ENCODE measurements at places on chromosomes 2 and 18.

GRCh38 chr2:233399306-233400225 is 45.3 kb downstream of the DGKD start:
- no peak overlapping the region for H3K4me3 ChIP-seq
- DNase-seq, result no peak
- no peaks in the 10 kb centered on the region for H3K27me3 ChIP-seq
- H3K27ac ChIP-seq, result no peak overlapping the region
- H3K36me3 ChIP-seq, result no peaks in the 10 kb centered on the region
- no peaks in the 10 kb centered on the region for H3K4me1 ChIP-seq

- H3K4me1 ChIP-seq, result no peaks in the 10 kb centered on the region
- H3K27ac ChIP-seq, result no peak overlapping the region
- no peak overlapping the region for H3K4me3 ChIP-seq
- DNase-seq, result no peak
- H3K36me3 ChIP-seq, result no peaks in the 10 kb centered on the region
Measured at GRCh38 chr18:27860011-27860410, 316.9 kb downstream of the CDH2 start.

GRCh38 chr2:240990726-240991377 is 7.6 kb upstream of the SNED1 start:
- DNase-seq, result no peak
- no peak overlapping the region for H3K4me3 ChIP-seq
- peak overlapping the region; percentile 66 for H3K27ac ChIP-seq
- no peaks in the 10 kb centered on the region for H3K4me1 ChIP-seq

DNA sequence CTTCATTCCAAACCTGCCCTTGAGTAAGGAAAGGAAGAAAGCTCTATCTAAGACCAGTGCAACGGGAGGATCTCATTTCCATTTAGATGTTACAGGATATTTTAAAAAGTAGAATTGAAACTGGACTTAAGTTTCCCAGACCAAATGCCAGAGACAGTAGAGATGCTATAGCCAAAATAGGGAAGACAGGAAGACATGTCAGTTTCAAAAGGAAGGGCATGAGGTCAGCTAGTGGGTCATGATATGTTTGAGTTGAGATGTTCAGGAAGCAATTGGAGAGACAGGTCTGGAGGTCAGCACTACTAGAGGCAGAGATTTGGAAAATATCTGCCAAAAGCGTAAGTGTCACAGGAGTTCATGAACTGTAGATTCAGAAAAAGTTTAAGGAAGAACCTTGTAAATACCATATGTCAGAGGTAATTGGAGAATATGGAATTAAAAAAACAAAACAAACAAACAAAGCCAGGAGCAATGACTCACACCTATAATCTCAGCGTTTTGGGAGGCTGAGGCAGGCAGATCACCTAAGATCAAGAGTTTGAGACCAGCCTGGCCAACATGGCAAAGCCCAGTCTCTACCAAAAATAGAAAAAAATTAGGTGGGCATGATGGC is 50.8 kb downstream of the EPHA4 start:
- no peak overlapping the region for H3K27ac ChIP-seq
- DNase-seq, result no peak
- H3K27me3 ChIP-seq, result no peaks in the 10 kb centered on the region
- peaks cover 2% of the 10 kb centered on the region for H3K4me1 ChIP-seq

GRCh38 chr2:165957030-165957675 is 3.6 kb upstream of the TTC21B start:
- no peaks in the 10 kb centered on the region for H3K27me3 ChIP-seq
- H3K4me3 ChIP-seq, result no peak overlapping the region
- H3K27ac ChIP-seq, result no peak overlapping the region
- H3K4me1 ChIP-seq, result peaks cover 13% of the 10 kb centered on the region
- no peak for DNase-seq

DNA sequence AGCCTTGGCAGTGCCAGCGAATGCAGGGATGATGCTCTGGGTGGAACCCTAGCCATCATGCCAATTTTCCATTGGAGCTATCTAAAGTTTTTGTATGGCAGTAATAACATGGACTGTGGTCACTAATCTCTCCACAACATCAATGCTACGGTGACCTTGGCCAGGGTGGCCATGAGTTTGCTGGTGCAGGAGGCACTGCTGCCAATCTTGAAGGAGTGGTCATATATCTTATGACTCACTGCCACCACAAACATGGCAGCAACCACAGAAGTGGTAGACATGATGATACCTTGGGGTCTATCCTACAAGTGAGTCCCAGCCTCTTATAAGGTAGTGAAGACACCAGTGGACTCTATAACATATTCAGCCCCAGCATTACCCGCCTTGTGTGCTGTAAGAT is 104.6 kb downstream of the EVA1A start:
- no peaks in the 10 kb centered on the region for H3K27me3 ChIP-seq
- H3K4me1 ChIP-seq, result no peaks in the 10 kb centered on the region
- no peaks in the 10 kb centered on the region for H3K36me3 ChIP-seq
- no peak overlapping the region for H3K27ac ChIP-seq

- no peaks in the 10 kb centered on the region for H3K27me3 ChIP-seq
- H3K4me1 ChIP-seq, result no peaks in the 10 kb centered on the region
- H3K27ac ChIP-seq, result no peak overlapping the region
- no peaks in the 10 kb centered on the region for H3K36me3 ChIP-seq
- H3K4me3 ChIP-seq, result no peak overlapping the region
Measured at GRCh38 chr2:226076529-226076928, 677.0 kb downstream of the NYAP2 start.

DNA sequence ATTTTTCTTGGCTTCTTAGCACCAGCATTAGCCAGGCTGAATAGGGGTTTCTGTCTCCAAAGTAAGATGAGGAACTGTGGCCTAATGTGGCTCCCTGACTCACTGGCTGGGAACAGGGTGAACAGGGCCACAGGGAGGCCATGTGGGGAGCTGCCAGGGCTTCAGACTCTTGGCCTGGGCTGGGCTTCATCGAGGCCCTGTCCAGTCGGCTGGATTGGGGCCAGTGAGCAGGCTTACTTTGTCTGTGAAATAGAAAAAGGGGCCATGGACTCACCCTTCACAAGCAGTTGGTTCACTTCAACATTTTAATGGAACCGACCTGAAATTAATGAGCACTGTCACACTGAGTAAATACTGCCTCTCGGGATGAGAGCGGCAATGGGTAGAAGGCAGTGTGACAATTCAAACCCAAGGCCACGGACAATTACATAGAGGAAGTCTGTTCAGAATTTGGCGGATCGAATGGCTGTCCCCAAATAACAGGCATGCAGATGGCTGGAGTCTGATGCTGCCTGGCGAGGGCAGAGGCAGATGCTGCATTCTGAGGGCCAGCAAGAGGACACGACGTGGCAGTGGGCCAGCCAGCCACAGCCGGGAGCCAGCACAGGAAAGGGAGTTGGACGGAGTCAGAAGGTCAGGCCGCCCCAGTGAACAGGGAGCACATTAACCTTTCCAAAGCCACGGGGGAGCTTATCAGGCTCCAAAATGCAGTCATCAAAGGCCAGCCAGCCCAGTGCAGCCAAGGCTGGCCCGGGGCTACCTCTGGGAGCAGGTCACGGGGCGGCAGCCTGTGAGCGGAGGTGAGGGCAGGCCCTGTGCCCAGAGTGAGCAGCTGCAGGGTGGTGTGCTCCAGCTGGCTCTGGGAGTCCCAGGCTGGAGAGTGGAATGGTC is 146.6 kb upstream of the REV1 start:
- H3K4me3 ChIP-seq, result no peak overlapping the region
- H3K27ac ChIP-seq, result no peak overlapping the region
- no peaks in the 10 kb centered on the region for H3K27me3 ChIP-seq
- H3K36me3 ChIP-seq, result no peaks in the 10 kb centered on the region

DNA sequence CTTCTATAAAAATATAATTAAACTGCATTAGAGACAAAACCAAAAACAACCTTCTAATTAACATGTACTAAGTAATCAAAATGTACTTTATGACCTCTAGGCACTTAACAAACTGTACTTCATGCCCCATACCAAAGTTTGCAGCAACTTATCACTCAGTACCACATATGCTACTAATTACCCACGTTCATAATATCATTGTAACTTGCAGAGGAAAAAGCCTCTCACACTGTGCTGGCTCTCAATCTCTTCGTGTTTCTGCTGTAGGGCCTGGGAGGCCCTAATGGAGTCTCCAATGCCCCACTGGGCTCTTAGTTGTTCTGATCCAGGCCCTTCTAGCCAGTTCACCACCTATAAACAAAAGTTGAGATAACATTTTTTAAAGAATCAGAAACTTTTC is 82.1 kb upstream of the CCDC141 start:
- no peak for DNase-seq
- no peak overlapping the region for H3K4me3 ChIP-seq
- no peaks in the 10 kb centered on the region for H3K36me3 ChIP-seq

DNA sequence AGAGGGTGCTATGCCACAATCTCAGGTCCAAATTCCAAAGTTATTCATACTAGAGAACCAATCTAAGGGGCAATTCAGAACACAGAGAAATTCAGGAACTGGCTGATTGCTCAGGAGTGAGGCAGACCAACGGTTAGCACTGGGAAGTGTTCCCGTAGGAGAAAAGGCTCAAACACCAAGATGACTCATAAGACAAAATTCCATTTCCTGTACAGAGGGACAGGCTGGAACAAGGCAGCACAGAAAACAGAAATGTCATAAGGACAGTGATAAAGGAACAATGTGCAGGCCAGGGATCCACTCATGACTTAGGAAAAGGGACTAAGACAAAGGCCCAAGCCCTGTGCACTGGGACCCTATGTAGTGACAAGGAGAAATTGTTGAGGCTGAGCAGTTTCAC is 54.2 kb downstream of the PDE1A start:
- DNase-seq, result no peak
- peak overlapping the region; percentile 54 for H3K27ac ChIP-seq
- no peak overlapping the region for H3K4me3 ChIP-seq
- H3K4me1 ChIP-seq, result no peaks in the 10 kb centered on the region
- H3K27me3 ChIP-seq, result no peaks in the 10 kb centered on the region

DNA sequence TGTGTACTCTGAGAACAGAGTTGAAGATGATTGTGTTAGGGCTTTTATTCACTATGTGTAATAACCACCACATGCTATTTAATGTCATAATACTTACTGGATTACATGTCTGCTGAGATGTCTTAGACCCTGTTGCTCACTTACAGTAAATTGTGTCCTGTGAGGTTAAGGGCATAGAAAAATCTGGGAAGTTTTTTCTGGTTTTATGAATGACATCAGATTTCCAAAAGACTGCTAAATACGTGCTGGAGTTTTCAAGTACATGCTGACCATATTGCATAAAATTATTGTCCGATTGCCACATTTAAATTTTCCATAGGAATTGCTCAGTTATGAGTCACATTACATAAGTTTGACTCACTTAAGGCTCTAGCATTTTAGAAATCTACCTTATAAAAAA is 96.7 kb upstream of the COL5A2 start:
- no peaks in the 10 kb centered on the region for H3K4me1 ChIP-seq
- DNase-seq, result no peak
- no peaks in the 10 kb centered on the region for H3K36me3 ChIP-seq
- H3K27me3 ChIP-seq, result no peaks in the 10 kb centered on the region

- no peaks in the 10 kb centered on the region for H3K27me3 ChIP-seq
- H3K4me1 ChIP-seq, result no peaks in the 10 kb centered on the region
- no peak overlapping the region for H3K27ac ChIP-seq
- H3K36me3 ChIP-seq, result no peaks in the 10 kb centered on the region
- H3K4me3 ChIP-seq, result no peak overlapping the region
- no peak for DNase-seq
Measured at GRCh38 chr18:74402806-74403433, 54.2 kb downstream of the DIPK1C start.

DNA sequence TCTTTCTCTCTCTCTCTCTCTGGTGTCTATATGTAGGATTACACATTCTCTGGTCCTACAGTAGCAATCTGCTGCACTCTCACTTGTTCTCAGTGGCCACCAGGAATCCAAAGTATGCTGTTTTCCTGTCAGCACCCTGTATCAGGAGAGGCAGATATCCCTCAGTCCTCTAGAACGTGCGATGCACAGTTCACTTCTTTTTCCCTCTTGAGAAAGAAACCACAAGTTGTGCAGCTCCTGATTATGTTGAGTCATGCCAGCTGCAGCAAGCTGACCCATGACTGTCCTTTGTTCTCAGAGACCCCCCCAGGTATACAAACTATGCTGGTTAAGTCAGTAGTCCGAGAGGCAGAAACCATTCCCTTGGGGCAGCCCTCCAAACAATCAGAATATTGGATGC is 54.6 kb downstream of the LANCL1 start:
- H3K4me3 ChIP-seq, result no peak overlapping the region
- H3K27me3 ChIP-seq, result no peaks in the 10 kb centered on the region
- no peaks in the 10 kb centered on the region for H3K4me1 ChIP-seq
- no peaks in the 10 kb centered on the region for H3K36me3 ChIP-seq
- H3K27ac ChIP-seq, result no peak overlapping the region
- no peak for DNase-seq
